K562 (cell line): ENCODE measurements at places on chromosomes 13 and 19. TPM values are rescaled to one million over a fixed set of nuclear protein-coding genes. Genes with fewer than 3 reads are reported as not detected.

The SIAH3 gene
- polyA plus RNA-seq: not detected in 2 replicates

The KLK5 gene
- polyA plus RNA-seq: not detected in 2 replicates

The F10 gene
- polyA plus RNA-seq: 0.07 TPM in 1 of 2 replicates, not detected in the other

- DNase-seq: no peak
Measured at GRCh38 chr13:75660694-75661093, 24.6 kb downstream of the LMO7 start.

DNA sequence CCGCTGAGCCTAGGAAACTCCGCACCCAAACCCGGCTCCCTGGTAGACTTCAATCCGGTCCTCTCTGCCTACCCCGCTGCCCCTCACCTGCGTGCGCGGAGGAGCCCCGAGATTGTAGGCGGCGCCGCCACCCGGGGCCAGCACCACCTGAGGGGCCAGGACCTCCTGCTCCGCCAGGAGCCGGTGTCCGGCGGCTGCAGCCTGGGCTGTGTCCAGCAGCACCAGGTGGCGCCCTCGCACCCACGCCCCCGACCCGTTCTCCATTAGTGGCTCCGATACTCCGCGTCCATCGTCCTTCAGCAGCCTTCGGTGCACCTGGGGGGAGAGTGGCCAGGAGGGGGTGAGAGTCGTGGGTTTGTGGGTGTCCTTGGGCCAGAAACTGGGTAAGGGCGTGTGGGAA lies 18.5 kb downstream of the MAN2B1 start:
- DNase-seq: peak; percentile 55

- DNase-seq: no peak
Measured at GRCh38 chr13:39353988-39354387, 249.0 kb downstream of the LHFPL6 start.

DNA sequence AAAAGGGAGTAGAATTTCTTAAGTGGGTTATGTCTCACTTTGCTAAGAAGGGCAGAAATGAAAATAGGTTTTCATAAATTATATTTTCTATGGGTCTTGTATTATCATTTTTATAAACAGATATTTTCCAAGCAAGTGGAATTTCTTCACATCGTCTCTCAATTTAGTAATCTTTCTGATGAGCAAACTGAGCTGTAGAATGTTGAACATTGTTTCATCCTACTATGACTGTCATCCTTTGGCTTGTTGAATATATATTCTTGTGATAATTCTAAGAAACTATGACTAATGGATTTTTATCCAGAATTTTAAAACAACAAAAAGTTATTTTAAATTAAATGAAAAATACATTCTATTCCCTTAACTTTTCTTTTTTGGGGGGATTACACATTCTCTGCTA lies 313.8 kb downstream of the ENOX1 start:
- no peak for DNase-seq

- DNase-seq: no peak
Measured at GRCh38 chr13:51638216-51638871, 54.1 kb downstream of the WDFY2 start.

DNA sequence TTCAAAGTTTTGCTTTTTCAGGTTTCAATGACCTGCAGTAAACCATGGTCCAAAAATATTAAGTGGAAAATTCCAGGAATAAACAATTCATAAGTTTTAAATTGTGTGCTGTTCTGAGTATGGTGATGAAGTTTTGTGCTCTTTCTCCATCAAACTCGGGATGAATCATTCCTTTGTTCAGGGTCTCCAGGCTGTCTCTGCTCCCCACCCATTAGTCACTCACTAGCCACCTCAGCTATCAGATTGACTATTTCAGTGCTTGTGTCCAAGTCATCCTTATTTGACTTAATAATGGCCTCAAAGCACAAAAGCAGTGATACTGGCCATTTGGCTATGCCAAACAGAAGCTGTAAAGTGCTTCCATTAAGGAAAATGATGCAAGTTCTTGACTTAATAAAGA lies 1140.4 kb downstream of the EFNB2 start:
- no peak for DNase-seq

DNA sequence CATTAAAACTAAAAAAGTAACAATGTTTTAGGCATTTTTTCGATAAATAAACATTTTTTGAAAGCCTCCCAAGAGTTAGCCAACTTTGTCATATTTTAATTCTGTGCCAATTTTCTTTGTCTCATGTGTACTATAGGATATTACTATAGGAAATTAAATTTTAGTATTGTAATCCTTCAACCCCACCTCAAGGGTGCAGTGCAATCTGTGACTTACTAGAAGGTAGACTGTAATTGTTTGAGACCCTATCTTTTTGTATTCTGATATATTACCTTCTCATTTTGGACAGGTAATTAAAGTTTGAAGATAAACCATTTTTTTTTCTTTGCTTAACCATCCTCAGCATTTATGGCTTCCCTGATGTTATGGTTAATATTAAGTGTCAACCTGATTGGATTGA lies 457.8 kb downstream of the PCDH20 start:
- DNase-seq: no peak

DNA sequence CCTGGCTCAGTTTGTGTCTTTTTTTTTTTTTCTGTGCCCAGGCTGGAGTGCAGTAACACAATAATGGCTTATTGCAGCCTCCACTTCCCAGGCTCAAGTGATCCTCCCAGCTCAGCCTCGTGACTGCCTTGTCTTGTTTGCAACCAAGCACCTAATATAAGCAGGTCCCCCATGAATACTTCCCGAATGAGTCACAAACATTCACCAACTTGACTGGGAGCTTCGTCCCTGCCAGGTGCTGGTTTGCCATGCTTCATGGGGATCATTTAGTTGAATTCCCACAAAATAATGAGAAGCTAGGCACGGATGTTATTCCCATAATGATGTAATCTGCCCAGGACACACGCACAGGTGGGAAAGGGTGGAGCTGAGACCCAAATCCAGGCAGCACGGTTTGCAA lies 176.5 kb downstream of the CACNA1A start:
- DNase-seq: no peak
